ENCODE measurements at places on chromosomes 5 and 9.
A peak's percentile ranks its signal among the peaks of the same experiment; 100 is the strongest.

DNA sequence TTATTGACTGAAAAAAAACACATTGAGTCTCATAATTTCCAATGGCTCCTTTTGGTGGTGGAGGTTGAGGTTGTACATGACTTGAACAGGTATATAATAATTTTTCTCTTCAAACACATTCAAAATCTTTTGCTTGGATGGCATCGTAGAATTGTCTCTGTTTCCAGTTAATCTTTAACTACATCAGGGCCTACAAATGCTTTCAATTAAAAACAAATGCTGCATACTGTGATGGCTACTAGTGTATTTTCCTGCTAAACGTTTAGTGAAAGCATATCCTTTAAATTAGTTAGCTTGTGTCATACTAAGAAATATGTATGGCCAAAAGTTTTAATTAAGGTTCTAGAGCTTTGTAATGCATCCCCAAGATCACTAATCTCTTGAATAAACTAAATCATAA lies 313.8 kb downstream of the SLF1 start:
- no peak for DNase-seq

DNA sequence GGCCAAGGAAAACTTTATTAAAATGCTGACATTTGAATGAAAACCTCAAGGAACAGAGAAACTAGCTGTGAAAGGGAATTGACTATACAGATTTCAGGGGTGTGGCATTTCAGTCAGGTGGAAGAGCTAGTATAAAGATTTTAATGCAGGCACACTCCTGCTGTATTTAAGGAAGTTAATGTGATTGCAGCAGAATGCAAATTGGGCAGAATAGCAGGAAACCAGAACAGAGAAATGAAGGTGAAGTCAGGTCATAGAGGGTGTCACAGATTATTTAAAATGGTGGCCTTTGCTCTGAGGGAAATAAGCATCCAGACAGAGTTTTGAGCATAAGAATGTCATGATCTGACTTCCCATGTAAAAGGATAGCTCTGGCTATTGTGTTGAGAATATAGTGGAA lies 898.1 kb upstream of the WWC1 start:
- DNase-seq = no peak

DNA sequence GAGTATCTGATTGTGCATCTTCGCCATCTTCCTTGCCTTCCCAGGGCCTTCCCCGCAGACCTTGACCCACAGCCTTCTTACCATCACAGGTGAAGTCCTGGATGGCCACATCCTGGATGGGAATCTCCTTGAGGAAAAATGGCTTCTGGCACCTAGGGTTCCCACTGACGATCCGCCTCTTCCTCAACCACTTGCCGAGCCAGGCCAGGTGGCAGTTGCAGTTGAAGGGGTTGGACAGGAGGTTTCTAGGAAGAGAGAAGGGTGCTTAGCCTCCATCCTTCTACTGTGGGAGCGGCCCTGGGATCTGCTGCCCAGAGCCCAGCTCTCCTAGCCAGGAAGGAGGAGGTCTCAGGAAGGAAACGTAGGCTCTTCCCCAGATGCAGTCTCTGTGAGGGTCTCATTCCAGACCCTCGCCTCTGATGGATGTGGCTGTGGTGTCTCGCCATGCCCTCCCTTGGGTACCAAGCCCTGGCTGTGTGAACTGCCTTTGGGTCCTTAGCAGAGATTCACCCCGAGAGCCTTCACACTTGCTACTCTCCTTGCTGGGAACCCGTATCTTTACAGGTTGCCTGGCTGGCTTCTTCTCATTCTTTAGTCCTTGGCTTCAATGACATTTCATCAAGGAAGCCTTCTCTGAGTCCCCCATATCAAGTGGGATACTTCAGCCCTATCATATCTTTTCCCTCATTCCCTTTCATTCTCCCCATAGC lies 170.4 kb upstream of the PANK3 start:
- no peak for DNase-seq

- DNase-seq = no peak
Observed at GRCh38 chr9:26412446-26412845, 480.2 kb downstream of the CAAP1 start.

DNA sequence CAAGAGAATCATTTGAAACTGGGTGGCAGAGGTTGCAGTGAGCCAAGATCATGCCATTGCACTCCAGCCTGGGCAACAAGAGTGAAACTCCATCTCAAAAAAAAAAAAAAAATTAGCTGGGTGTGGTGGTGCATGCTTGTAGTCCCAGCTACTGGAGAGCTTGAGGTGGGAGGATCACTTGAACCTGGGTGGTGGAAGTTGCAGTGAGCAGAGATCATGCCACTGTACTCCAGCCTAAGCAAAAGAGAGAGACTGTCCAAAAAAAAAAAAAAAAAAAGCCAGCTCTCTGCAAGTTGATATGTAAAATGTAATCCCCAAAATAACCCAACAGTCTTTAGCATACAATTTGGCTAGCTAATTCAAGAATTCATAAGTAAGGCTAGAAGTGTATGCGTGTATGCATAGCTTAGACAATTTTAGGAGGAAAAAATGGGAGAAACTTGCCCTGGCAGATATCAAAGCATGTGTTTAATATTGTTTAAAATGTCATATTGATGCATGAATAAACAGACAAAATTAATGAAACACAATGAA lies 36.3 kb downstream of the C5orf22 start:
- DNase-seq = no peak

DNA sequence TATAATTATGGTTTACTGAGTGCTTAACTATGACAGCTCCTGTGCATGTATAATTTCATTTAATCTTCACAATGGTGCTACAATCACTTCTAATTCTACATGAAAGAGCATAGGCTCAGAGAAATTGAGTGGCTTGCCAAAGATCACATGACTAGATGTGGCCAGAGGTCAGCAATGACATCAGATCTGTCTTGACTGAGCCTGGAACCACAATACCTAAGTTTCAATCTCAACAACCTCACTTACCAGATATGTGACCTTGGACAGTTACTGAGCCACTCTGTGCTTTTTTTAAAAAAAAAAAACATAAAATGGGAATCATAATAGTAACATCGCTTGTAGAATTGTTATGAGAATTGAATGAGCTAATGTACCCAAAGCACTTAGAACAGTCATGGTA lies 130.7 kb downstream of the TRIM32 start:
- DNase-seq = no peak

DNA sequence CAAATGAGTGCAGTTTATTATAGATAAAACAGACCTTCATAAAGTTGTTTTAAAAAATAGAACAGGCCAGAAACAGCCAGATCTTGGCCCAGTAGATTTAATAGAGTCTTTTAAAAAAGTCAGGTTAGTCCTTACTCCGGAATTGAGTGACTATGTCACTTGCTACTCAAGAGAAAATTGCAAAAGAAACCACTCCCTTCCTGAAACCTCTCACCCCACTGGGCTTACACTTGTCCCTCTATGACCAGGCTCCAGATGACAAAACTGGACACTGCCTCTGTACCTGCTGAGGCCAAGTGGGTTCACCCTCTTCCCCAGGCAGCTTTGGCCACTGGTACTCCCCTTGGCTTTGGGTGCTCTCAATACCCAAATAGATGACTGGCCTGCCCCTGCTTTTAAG lies 357.2 kb upstream of the TRPC7 start:
- DNase-seq = no peak

DNA sequence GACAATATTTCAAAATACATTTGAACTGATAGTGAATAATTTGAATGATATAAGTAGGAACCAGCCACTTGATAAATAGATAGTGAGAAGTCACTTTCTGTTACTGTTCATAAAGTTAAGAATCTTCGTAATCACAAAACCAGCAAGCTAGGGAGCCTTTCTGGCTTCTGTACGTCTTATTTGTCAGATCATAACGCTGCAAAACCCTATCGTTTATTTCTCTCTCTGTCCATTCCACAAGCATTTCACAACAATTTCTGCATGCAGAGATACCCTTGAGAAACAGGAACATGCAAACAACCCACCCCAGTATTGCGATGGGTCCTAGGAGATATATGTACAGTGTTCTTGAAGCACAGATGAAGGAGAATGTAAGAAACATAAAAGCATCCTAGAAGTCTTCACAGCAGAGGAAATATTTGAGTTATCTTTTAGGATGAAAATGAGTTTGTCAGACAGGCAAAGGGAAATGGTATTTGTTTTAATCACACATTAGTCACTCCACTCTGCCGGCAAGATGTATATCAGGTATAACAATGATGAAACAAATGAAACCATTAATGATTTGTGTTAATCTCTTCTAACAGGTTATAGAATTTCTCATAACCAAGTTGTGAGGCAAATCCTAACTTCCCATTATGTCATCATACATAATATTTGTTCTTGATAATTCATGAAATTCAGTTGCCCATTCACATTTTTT lies 668.7 kb upstream of the FTMT start:
- no peak for DNase-seq

DNA sequence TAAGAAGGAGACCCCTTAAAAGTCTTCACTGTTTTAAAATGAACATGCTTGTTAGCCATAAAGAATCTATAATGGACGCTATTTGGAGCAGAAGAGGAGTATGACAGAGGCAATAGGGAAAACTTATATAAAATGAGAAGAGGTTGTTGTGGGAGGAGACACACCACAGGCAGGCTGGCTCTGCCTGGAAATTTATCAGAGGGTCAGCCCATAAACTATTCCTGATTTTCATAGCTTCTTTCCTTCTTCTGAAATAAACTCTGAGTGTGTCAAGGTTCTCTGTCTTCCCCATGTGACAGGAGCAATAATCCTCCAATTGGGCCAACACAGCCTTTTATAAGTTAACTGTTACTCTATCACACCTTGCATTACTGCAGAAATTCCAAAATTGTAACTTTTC lies 19.6 kb upstream of the RUSC2 start:
- no peak for DNase-seq

GRCh38 chr5:172114875-172115422 lies 73.1 kb downstream of the STK10 start:
- peak; percentile 88 for DNase-seq

- DNase-seq = no peak
Observed at GRCh38 chr5:96388176-96388575, 44.9 kb downstream of the PCSK1 start.

GRCh38 chr5:142289708-142290576 lies 34.9 kb downstream of the SPRY4 start:
- DNase-seq = no peak

DNA sequence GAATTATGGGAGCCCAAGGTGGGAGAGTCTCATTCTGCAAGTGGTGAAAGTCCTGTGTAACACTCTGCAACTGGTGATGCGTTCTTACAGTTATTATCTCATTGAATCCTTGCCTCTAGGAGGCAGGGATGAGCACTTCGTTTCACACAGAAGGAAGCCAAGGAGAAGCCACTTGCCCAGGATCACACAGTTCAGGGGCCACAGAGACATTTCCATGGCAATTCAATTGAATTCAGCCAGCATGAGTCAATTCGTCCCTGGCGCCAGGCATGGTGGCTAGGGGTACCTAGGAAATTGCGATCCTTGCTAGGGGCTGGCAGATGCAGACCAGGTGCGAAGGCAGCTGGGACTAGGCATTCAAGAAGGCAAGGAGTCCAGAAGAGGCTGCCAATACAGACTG lies 26.2 kb downstream of the LHX2 start:
- no peak for DNase-seq

GRCh38 chr5:38666668-38667498 lies 110.4 kb upstream of the LIFR start:
- no peak for DNase-seq

DNA sequence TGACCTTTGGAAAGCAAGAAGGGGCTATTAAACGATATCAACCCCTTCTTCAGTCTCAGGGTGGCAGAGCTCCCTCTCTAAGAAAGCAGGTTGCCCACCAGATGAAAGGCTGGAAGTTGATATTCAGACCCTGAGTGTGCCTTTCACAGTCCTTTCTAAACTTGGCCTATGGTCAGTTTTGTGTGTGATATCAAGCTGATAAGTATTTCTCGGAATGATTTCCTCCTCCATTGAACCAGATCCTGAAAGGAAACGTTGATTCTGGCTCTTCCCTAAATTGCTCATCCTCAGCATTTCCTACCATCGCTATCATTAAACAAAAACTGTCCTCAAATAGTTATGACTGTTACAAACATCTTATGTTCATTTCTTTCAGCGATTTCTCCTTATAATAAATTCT lies 130.4 kb downstream of the CEMIP2 start:
- DNase-seq = no peak

GRCh38 chr5:154190595-154191304 lies at the start of gene GALNT10:
Gene GALNT10, plus strand, starts transcription at chr5:154190733. Its CDS starts 134 bp downstream, at chr5:154190867.
- DNase-seq = peak; percentile 69

All from activated naive CD4-positive, alpha-beta T cell treated with anti-CD3 and anti-CD28 coated beads, Interleukin-2, amount 10 ng/mL, durations not matched to agents 7 days and 5 days (primary cell).